ENCODE measurements at places on chromosomes 3 and 15.
A peak's percentile ranks its signal among the peaks of the same experiment; 100 is the strongest.

DNA sequence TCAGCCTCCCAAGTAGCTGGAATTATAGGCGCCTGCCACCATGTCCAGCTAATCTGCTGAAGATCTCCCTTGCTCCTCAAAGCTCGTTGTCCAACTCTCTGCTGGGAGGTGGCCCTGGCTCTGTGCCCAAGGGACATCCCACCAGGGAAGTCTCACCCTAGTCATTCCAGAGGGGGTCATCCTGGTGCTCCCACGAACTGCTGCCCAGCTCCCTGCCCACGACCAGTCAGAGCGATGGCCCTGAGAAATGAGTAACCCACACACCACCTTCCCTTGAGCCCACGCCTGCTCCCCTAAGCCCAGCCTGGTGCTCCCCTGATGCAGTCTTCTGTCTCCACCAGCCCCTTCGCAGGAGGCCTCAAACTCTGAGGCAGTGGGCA, 5.2 kb downstream of the KLHL25 start:
- DNase-seq, result no peak

- no peak for DNase-seq
These were observed 89.0 kb downstream of the AP4E1 start for GRCh38 chr15:50997371-50998051.

GRCh38 chr3:5732081-5732480, 544.6 kb downstream of the EDEM1 start:
- DNase-seq, result no peak

- DNase-seq, result no peak
These were observed 90.7 kb downstream of the IMPG2 start for GRCh38 chr3:101229681-101230080.

GRCh38 chr3:177185035-177185574, 12.2 kb downstream of the TBL1XR1 start:
- DNase-seq, result no peak

GRCh38 chr3:175716446-175716845, 857.3 kb downstream of the NAALADL2 start:
- no peak for DNase-seq

DNA sequence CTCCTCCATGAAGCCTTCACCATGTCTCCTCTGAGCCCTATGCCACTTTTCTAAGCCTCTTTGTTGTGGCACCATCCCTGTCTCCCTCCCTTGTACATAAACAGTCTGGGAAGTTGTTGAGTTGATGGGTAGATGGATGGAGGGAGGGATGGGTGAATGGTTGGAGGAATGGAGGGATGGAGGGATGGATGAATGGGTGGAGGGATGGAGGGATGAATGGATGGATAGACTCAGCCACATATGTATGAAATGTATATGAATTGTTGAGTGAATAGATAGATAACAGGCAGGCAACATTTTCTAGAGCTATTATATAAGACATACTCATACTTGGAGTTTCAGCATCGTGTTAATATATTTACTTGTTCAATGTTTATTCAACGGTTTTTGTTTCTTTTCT, 58.3 kb upstream of the HES1 start:
- no peak for DNase-seq

DNA sequence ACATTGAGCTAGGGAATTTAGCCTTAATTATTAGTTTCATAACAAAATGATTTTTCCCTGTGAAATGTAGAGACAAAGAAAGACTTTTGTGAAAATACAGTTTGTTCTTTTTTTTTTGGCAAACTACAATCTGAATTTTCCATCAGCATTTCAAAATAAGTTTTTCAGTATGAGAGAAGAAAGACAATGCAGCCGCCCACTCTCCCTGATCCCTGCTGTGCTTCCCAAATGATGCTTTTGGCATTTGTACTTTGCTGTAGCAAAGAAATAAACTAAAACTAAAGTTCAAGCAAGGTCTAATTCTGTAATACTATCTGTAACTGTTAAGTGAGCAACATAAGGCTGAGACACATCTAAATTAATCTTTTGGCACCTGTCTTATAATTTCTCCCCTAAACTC, 782.2 kb downstream of the VGLL3 start:
- no peak for DNase-seq

- DNase-seq, result peak; percentile 3
These were observed 42.9 kb upstream of the CTSH start for GRCh38 chr15:78987556-78988360.

GRCh38 chr3:154334973-154335420, 10.7 kb upstream of the DHX36 start:
- DNase-seq, result peak; percentile 28

- no peak for DNase-seq
These were observed 171.8 kb upstream of the DPH6 start for GRCh38 chr15:35717721-35718120.

- DNase-seq, result no peak
These were observed 48.7 kb downstream of the PRICKLE2 start for GRCh38 chr3:64176461-64176996.

DNA sequence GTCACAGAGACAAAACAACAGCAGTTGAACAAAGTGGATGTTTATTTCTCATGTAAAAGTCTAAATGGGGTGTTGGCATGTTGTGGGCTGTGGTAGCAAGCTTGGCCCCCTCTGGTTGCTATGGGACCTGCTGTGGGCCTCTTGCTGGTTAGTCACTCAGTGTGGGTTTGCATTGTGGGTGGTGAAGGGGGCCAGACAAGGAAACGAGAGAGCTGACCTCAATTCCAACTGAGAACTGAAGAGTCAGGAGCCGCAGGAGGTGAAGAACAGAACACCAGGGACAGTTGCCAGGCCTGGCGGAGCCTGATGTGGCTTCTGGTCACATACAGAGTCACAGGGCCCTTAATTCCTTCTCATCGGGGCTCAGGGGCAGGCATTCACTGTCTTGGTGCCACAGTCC, 1.9 kb upstream of the ADPGK start:
- no peak for DNase-seq

DNA sequence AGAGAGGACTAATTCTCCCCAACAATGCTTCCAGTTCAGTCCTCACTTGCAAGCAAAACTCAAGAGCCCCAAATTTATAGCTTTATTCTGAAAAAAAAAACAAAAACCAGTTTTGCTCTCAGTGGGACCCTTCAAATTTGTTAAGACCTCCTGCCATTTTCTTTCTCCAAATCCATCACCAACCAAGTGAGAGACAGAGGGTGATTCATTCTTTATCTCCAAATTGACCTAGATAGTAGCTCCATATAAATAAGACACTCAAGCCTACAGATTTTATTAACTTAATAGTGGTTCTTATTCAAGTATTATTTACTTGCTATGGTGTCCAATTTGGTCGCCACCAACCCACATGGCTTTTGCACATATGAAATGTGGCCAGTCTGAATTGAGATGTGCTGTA, 195.8 kb downstream of the RORA start:
- DNase-seq, result no peak

- no peak for DNase-seq
These were observed 9.6 kb upstream of the SST start for GRCh38 chr3:187679638-187680396.

- DNase-seq, result no peak
These were observed 521.4 kb downstream of the ZNF385D start for GRCh38 chr3:21229426-21230135.
